ENCODE measurements at places on chromosomes 2 and 18.

- DNase-seq, result no peak
These were observed 315.2 kb upstream of the CHAC2 start for GRCh38 chr2:53452400-53452799.

DNA sequence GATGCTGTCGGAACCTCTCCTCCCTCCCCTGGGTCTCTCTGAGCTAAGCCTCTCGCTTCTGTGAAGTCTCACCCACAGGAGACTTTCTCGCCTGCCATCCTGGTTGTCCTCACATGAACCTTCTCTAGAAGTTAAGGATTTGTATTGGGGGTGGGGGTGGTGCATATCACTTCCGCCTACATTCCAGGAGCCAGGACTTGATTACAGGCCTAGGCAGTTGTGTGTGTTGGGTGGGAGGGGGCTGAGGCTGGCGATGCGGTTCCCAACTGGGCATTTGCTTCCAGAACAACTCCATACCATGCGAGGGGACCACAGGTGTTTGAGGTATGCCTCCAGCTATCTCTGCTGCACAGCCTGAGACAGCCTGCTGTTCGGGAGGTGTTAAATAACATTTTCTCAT lies 56.8 kb upstream of the MGAT4A start:
- DNase-seq, result no peak

GRCh38 chr2:85648619-85649018 lies 19.4 kb downstream of the SFTPB start:
- no peak for DNase-seq

DNA sequence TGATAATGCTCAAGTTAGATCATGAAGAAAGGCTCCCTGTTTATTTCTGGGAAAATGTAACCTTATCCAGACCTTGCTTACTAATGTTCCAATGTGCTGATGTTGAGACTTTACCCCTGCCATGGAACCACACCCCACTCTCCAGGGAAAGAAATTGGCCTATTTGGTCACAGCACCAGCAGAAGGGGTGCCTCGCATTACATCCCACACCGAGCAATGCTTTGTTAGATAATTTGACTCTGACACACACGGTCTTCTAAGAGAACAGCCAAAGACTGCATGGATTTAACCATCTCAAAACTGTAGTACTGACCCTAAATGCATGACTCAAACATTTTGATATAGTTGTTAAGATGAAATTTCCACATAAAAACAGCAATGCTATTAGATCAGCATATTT lies 152.1 kb upstream of the CCDC150 start:
- no peak for DNase-seq

DNA sequence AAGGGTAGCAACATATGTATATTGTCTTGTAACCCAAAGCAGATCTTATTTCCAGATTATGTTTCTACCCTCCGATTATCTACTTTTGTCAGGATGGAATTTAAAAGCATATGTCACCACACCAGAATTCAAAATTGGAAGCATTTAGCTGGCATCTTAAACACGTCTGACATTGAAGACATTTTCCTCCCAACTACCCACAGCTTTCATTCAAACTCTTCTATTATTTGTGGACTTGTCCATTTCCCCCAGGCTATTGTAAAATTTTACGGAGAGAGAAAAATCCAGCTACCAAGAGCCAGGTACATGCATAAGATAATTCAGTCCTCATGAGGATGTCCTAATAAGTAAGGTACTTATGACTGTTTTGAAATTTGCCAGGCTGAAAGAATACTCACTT lies 659.3 kb downstream of the LRRTM4 start:
- no peak for DNase-seq

DNA sequence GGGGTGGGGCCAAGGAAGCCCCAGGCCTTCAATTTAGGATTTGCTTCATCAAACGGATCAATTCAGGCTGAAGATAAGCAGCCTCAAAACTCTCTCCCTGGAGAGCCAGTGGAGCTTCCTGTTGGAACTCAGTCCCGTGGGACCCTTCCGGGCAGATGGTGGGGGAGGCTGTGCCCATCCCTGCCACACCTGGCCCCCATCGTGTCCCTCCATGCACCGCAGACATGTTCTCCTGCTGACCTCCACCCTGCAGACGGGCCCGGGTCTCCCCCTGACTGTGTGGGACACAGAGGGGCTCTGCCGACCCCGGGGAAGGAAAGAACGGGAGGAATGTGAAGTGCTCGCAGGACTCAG lies 144.2 kb downstream of the TPO start:
- no peak for DNase-seq

DNA sequence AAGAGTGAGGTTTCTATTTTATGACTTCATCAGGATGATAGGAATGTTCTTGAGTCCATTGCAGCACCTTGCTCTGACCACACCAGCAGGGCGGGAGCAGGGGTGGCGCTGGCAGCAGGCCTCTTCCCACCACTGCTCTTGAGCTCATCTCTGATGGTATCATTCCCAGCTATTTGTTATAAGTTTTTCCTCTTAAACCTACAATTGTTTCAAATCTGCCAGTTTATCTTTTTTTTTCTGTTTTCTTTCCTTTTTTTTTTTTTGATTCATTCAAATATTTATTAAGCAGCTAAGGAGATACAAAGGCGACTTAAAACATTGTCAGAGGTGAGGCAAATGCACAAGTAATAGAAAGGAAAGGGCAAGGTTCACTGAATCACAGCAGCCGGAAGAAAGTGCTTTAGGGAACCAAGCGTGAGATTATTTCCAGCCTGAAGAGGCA lies 28.7 kb downstream of the NIFK start:
- DNase-seq, result no peak

GRCh38 chr2:40497251-40497859 lies 45.5 kb upstream of the SLC8A1 start:
- no peak for DNase-seq

GRCh38 chr2:215338883-215339679 lies 27.2 kb downstream of the ATIC start:
- no peak for DNase-seq

DNA sequence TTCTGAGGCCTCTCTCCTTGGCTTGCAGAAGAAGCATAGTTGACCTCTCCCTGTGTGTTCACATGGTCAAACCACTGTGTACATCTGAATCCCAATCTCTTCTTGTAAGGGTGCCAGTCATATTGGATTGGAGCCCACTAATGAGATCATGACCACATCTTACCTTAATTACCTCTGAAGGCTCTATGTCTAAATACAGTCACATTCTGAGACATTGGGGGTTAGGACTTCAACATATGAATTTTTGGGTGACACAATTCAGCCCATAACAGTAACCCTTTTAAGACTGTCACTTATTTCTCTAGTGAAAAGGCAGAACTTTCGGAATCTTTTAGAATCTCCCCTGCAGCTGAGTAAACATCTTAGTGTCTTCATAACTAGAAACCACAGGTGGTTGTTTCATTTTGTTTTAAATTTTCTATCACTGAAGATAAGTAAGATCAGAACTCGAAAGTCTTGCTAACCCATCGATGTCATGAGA lies 33.3 kb downstream of the BMP10 start:
- DNase-seq, result no peak

DNA sequence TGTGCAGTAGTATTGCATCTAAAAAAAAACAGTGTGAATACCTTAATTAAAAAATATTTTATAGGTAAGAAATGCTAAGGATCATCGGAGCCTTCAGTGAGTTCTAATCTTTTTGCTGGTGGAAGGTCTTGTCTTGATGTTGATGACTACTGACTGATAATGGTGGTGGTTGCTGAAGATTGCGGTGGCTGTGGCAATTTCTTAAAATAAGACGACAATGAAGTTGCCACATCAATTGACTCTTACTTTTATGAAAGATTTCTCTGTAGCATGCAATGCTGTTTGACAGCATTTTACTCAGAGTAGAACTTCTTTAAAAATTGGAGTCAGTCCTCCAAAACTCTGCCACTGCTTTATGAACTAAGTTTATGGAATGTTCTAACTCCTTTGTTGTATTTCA lies 36.2 kb downstream of the GLS start:
- no peak for DNase-seq

DNA sequence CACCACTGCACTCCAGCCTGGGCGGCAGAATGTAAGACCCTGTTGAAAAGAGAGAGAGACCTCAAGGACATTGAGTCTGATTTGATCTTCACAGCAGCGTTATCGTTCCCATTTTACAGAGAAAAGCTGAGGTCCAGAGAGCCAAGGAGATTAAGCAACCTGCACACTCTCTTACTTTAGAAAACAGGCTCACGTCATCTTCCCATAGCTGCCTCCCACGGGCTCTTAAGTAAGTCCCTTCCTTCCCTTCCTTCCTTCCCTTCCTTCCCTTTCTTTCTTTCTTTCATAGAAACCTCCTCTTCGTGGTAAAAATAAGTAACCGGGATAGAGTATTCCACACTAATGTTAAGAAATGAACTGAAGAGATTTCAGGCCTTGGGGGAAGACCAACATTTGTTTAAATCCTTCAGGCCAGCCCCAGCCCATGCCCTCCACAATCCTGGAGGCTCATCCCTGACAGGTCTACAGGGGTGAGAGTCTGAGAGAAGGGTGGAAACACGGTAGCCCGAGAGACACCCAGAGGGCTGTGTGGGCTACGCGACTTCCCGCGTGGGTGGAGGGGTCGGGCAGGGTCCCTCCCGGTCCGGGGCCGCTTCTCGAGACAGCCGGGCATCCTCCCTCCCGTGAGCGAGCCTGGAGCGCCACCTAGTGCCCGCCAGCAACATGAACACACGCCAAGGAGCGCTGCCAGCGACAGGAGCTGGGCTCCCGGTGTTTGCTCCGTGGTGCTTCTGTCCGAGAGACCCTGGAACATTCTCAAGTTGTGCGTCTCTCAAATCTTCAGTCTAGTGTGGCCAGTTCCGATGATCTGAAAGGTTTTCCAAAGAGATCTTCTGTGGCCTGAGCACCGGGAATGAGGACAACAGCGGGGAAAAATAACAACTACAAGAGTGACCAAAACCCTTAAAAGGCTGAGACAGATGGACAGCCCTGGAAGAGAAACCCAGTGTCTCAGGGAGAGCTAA lies 160.3 kb downstream of the INO80D start:
- peak; percentile 59 for DNase-seq

GRCh38 chr2:46632349-46632748 lies 153.0 kb downstream of the TMEM247 start:
- DNase-seq, result no peak

DNA sequence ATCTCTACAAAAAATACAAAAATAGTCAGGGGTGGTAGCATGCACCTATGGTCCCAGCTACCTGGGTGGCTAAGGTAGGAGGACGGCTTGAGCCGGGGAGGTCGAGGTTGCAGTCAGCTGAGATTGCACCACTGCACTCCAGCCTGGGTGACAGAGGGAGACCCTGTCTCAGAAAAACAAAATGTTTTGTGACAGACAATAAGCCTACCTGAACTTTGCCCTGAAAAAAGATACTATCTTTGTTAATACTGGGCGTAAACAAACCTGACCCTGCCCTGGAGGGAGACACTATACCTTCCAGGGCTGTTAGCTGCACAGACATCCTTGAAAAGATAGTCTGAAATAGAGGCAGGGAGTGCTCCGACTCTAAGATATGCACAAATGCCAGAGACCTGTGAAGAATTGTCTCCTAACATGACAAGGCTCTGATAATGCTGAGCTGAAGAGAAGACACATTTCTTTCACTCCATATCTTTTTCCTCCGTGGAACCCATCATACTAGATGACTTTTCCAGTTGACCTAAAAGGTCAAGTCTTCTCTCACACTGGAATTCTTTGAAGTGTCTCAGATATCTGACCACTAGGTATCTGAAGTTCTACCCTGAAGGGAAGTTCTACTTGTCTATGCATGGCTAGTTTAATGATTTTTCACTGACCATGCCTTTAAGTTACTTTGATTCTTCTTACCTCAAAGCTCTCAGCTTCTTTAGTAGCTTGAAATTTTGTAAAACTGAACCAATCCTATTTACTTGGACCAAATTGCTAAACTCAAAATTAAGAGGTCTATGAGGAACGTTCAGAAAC lies 20.9 kb upstream of the HK2 start:
- DNase-seq, result no peak

DNA sequence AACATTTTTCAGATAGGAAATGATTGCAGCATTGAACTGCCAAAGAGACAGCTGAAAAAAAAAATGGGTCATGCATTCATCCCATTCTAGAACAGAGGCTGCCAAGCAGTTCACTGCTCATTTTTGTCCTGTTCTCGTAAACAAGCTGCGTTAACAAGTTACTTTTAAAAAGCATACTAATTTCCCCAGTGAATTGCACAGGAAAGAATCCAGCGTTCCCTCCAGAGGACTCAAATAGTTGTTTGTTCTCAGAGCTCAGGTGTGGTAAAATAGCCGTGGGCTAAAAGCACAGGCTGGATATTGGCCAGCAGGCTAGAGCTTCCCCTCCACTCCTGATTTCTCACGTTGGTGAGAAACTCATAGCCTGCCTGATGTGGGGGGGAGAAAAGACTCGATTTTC lies 76.1 kb upstream of the AQP4 start:
- DNase-seq, result no peak

GRCh38 chr2:51510303-51510702 lies 478.4 kb upstream of the NRXN1 start:
- no peak for DNase-seq

DNA sequence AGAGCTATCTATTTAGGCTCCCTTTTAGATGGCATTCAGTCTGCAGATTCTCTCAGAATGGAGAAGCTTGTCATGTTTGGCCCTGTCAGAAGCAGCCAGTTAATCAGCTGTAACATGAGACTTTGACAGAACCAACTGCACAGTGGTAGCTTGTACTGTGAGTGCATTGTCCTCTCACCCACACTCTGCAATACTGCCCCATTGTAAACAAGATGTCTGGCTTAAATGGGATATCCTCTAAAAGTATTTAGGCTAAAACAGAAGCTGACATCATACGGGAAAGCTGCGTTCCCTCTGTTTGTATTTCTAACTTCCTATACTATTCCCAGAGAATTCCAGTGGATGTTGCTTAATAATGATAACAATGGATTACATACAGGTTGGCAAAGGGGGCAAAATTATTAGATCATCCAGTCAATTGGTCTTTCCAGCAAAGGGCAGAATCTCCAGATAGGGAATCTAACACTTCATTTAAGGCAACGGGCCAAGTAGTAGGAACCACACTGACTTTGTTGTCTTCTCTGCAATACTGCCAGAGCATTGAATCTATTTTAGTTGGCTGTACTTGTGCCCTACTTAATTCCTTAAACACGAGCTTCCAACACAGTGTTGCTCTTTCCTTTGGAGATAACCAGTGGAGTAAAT lies 15.4 kb upstream of the STAT4 start:
- DNase-seq, result no peak

- DNase-seq, result no peak
These were observed 558.6 kb upstream of the HS6ST1 start for GRCh38 chr2:128876986-128877983.

- no peak for DNase-seq
These were observed 147.2 kb upstream of the SPATS2L start for GRCh38 chr2:200159357-200159707.

GRCh38 chr2:69007603-69008002 lies 5.4 kb upstream of the ANTXR1 start:
- no peak for DNase-seq

Measured in CD4-positive, alpha-beta T cell treated with Interleukin-15 for 1 hour (primary cell).